ENCODE measurements at places on chromosomes 6 and 20. TPM values are rescaled to one million over a fixed set of nuclear protein-coding genes. Genes with fewer than 3 reads are reported as not detected.

The PMEPA1 gene
- total RNA-seq = 1.4 TPM

The PBOV1 gene
- total RNA-seq = not detected

DNA sequence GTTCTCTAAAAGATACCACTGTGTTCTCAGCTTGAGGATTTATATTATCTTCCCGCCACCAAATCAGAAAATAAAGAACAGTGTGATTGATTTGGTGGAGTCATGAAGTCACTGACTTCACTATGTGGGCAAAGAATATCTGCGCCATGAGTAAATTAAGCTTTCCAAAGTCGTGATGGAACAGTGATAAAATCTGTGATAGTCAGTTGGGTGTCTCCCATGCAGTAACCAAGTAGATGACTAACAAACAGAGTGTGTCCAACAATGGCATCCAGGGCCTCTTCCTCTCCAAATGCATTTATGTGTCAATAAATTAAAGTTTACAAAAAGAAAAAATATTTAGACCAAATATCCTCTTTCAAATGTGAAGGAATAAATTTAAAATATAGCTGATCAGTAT lies 87.0 kb upstream of the DST start:
- peak; percentile 72 for DNase-seq

GRCh38 chr6:40909811-40910210 lies 129.2 kb downstream of the UNC5CL start:
- no peak for DNase-seq

DNA sequence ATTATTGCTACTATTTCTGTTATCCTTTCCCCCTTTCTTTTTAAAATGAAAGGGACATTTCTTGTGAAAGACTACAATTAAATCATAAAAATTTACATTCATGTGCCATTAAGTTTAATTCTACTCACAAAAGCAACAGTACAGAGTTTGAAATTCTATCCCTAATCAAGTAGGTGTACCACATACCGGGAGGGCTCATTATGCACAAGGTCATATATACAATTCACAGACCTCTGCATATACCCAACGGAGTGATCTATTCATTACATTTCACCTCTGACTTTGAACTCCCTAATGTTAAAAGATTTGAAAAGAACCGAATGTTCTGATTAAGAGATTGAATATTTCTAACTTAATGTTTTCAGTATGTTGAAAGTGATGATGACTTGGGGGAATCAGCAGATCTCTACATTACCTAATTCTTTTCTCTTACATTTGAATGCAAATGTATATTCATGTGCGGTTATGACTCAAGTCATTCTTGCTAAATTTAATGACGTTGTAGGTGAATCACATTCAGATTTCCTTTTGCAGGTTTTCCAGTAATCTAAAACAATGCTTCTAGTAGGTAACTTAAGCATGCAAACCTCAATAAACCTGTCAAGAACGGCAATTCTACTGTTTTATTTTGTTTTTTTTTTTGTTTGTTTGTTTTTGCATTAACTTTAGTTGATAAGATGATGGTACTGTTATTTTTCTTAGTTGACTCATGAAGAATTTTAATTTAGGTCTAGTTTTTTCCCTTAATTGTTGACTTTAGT lies 7.3 kb downstream of the EYA4 start:
- DNase-seq = peak; percentile 96

DNA sequence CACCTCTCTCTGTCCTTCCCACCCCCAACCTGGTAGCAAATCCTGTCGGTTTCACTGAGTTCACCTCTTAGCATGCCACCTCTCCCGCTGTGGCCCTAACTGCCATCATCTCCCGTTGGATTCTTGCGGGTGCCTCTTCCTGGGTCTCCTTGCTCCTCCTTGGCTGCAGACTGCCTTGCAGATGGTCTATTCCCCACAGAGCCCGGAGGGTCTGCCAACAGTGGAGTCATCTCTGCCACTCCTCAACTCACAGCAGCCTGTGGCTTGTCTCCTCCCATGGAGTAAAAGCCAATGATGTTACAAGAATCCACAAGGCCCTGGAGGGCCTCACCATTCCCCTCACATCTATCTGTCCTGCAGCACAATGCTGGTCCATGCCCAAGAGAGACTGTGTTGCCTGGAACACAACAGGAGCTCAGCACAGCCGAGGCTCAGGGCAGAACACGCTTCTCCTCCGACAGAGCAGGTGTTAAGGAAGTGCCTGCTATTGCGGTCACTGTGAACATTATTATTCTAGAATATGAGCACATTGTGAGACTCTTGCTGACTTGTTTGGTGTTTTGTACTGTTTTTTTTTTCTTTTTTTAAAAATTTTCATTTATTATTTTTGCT lies 241.8 kb upstream of the SULF2 start:
- DNase-seq = no peak

DNA sequence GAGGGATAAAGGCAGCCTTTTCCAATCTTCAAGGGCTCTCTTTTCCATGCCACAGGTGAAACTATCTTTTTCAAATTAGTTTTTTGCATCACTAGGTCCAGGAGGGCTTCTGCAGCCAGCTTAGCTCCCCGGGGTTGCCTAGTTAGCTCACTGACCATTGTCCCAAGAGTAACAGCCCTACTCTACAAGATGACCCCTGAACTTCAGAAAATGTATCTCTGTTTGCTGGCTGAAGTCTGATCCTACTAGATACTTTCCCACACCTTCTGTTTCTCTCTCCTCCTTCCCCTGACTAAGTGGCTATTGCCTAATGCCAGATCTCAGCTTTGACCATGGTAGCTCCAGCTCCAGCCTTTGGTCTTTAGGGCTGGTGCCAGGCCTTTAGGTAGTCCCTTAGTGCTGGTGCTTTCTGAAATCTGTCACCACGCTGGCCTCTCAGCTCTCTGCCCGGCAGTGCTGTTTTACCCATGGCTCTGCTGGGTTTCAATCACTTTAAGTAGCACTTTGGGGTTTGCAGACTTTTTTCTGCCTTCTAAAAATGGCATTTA lies 255.1 kb downstream of the RNGTT start:
- no peak for DNase-seq

DNA sequence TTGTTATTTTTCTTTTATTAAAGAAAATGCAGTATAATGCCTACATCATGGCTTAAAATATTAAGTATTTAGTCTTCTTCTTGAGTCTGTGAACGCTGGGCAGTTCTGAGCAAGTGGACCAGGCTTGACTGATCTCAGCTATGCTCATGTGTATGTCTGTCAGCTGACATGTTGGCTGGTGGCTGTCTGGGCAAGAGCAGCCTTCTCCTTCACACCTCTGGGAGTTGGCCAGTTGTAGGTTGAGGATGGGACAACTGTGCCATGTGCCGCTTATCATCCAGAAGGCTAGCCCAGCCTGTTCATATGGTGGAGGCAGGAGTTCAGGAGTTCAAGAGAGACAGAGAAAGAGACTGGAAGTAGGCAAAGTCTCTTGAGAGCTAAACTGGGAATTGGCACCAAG lies 175.9 kb downstream of the PLCB4 start:
- DNase-seq = no peak

DNA sequence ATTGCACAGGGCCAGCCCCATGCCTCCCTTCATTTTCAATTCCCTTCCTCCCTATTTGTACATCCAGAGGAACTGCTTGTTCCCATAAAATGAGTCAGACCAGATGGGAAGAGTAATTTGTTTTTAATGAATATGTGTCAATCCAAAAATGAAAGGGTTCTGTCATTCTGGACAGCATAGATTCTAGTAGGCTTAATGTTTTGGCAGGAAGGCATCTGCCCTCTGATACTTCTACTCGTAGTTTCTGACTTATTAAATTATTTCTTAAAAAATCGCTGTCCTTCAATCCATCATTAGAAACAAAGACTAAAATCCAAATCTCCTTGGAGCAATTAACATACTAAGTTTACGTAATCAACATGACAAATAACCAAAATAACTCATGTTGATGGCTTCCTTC lies 665.5 kb downstream of the TENT5A start:
- DNase-seq = no peak

- DNase-seq = no peak
Observed at GRCh38 chr20:18645196-18645745, 57.4 kb downstream of the DTD1 start.

- peak; percentile 16 for DNase-seq
Observed at GRCh38 chr6:42509765-42510164, 54.1 kb upstream of the UBR2 start.

GRCh38 chr6:1701668-1702353 lies 92.1 kb downstream of the FOXC1 start:
- DNase-seq = peak; percentile 95

Measured in IMR-90 (cell line).